ENCODE measurements at places on chromosomes 3 and 15. TPM values are rescaled to one million over a fixed set of nuclear protein-coding genes. Genes with fewer than 3 reads are reported as not detected.

The PML gene
- total RNA-seq: 48.8 TPM

DNA sequence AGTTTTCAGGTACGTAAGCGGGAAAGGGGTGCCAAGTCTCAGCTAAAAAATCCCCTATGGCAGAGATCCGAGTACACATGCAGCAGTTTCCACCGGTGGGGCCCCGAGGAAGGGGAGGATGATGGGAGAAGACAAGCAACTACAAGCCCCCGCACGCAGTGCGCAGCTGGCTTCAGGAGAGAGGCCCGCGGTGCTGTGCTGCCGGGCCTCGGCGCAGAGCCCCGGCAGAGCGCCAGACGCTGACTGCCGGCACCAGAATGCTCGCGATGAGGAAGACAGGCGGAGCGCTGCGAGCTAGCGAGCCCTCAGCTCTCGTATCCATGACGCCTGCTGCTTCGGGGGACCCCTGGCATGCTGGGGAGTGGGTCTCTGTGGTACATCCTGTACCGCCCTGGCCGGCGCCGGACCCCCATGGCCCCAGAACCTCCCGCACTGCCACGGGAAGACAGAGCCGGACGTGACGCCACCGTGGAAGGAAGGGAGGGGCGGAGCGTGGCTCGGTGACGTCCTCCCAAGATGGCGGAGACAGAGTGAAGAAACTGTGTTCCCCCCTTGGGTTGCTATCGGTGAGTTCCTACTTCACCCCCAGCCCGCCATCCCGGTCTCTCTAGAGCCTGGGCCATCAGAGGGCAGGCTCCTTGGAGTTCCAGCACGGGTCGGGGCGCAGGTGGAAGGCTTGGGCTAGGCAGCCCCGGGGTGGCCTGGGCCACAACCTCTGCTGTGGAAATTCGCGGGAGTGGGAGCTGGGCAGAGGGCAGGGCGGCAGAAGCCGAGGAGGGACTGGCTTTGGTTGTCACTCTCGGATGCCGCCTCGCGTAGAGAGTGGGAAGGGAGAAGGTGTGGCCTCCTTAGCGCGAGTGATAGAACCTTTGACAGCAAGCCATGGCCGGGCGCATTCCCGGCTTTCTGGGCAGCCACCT, at the start of gene MYNN:
TSS of gene MYNN (plus strand) at position 500 of the 920 bp plus-strand sequence. CDS start 900 bp downstream, outside the sequence.
- DNase-seq: peak; percentile 95
- peaks cover 31% of the 10 kb centered on the region for H3K4me1 ChIP-seq
- peak within 1 kb of the TSS; percentile 99 for H3K27ac ChIP-seq
- peak within 1 kb of the TSS; percentile 94 for H3K4me3 ChIP-seq
- H3K36me3 ChIP-seq: peaks cover 37% of the 10 kb centered on the region
- no peaks in the 10 kb centered on the region for H3K27me3 ChIP-seq

GRCh38 chr3:72329354-72329753, 518.9 kb downstream of the SHQ1 start:
- DNase-seq: no peak
- H3K4me3 ChIP-seq: no peak overlapping the region
- no peak overlapping the region for H3K27ac ChIP-seq
- no peaks in the 10 kb centered on the region for H3K4me1 ChIP-seq
- no peaks in the 10 kb centered on the region for H3K36me3 ChIP-seq
- peaks cover 7% of the 10 kb centered on the region for H3K27me3 ChIP-seq

- H3K27ac ChIP-seq: no peak overlapping the region
- DNase-seq: peak; percentile 86
- H3K36me3 ChIP-seq: no peaks in the 10 kb centered on the region
- H3K4me3 ChIP-seq: no peak overlapping the region
- H3K27me3 ChIP-seq: no peaks in the 10 kb centered on the region
- peaks cover 2% of the 10 kb centered on the region for H3K4me1 ChIP-seq
These were observed 37.6 kb downstream of the NCEH1 start for GRCh38 chr3:172673210-172673679.

GRCh38 chr3:169558371-169558770, 105.1 kb downstream of the MECOM start:
- no peak overlapping the region for H3K4me3 ChIP-seq
- no peak for DNase-seq
- H3K4me1 ChIP-seq: no peaks in the 10 kb centered on the region
- H3K27ac ChIP-seq: no peak overlapping the region
- H3K36me3 ChIP-seq: no peaks in the 10 kb centered on the region

GRCh38 chr15:48477795-48478360, 146.6 kb downstream of the DUT start:
- DNase-seq: no peak
- H3K27ac ChIP-seq: no peak overlapping the region
- peaks cover 1% of the 10 kb centered on the region for H3K27me3 ChIP-seq
- no peaks in the 10 kb centered on the region for H3K36me3 ChIP-seq
- no peak overlapping the region for H3K4me3 ChIP-seq
- H3K4me1 ChIP-seq: no peaks in the 10 kb centered on the region

DNA sequence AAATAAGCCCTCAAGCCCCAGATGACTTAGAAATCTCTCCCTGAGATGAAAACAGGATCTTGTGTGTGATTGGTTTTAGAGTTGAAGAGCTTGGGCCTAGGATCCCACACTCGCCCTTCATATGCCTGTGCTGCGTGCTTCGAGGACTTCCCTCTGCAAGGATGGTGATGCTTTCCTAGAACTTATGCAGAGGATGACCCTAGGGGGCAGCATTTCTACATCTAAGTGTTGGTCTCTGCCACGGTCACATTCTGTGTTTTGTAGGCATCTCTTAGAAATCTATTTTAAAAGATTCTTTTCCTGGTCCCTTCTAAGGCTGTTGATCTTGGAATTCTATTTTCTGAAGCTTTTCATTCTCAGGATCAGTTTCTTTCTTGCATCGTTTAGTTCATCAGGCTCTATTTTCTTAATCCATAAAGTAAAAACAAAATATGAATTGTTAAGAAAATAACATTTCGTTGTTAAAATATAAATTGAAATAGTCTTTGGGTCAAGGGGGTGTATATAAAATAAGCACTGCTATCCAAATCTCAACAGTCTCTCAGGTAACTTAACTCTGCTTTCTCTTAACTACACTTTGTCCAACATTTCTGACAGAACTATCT, 45.7 kb downstream of the WDR76 start:
- H3K27me3 ChIP-seq: no peaks in the 10 kb centered on the region
- H3K27ac ChIP-seq: no peak overlapping the region
- no peaks in the 10 kb centered on the region for H3K4me1 ChIP-seq
- peaks cover 37% of the 10 kb centered on the region for H3K36me3 ChIP-seq
- no peak overlapping the region for H3K4me3 ChIP-seq

Measured in activated CD8-positive, alpha-beta T cell treated with anti-CD3 and anti-CD28 coated beads for 36 hours (primary cell).